ENCODE measurements at places on chromosomes 7 and 10. TPM values are rescaled to one million over a fixed set of nuclear protein-coding genes. Genes with fewer than 3 reads are reported as not detected.

DNA2 gene
- total RNA-seq = 2.8 TPM

COL26A1 gene
- not detected for total RNA-seq

PRLHR gene
- not detected for total RNA-seq

SPDYE11 gene
- not detected for total RNA-seq

VOPP1 gene
- total RNA-seq = 100 TPM

SRPK2 gene
- 74.4 TPM for total RNA-seq

IFIT3 gene
- 19.9 TPM for total RNA-seq

HOXA4 gene
- 2.0 TPM for total RNA-seq

NEUROD6 gene
- not detected for total RNA-seq

FHIP2A gene
- 48.7 TPM for total RNA-seq

All from smooth muscle cell of the pulmonary artery (primary cell).